Right renal cortex interstitium (tissue), 3 donors: ENCODE measurements at places on chromosomes 11 and 22.

GRCh38 chr11:110027627-110028371 lies 65.4 kb upstream of the ZC3H12C start:
- no peak for DNase-seq

DNA sequence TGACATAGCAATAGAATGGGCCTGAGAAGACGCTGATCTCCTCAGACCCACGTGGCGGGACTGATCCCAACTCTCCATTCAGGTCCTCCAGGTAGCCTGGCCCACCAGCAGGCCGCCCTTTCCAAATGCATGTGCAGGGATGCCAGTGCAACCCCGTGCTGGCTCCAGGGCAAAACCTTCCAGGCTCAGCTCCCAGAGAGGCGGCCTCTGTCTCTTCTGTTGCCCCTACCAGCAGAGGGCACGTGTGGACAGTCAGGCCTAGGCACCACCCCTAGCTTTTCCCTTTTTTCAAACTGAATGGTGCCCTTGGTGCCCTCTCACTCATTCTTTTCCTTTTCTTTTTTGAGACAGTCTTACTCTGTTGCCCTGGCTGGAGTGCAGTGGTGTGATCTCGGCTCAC lies 121.7 kb downstream of the OSBP2 start:
- DNase-seq = no peak

- no peak for DNase-seq
These were observed 38.4 kb upstream of the CRYBB3 start for GRCh38 chr22:25161017-25161915.

- DNase-seq = no peak
These were observed 7.0 kb downstream of the OR51B5 start for GRCh38 chr11:5336331-5336730.

DNA sequence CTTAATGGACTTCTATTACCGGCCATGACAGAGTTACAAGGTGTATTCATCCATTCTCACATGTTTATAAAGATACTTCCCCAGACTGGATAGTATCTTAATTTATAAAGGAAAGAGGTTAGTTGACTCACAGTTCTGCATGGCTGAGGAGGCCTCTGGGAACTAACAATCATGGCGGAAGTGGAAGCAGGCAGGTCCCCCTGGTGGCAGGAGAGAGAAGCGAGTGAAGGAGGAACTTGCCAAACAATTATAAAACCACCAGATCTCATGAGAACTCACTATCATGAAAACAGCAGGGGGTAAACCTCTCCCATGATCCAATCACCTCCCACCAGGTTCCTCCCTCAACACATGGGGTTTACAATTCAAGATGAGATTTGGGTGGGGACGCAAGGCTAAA lies 170.0 kb upstream of the PDGFD start:
- DNase-seq = no peak
